ENCODE measurements at places on chromosomes 7 and 10. TPM values are rescaled to one million over a fixed set of nuclear protein-coding genes. Genes with fewer than 3 reads are reported as not detected.

Gene COA1
- total RNA-seq, result 171 TPM

Gene CYP2C19
- total RNA-seq, result not detected

Gene SCART1
- 0.49 TPM for total RNA-seq

Gene EMX2
- total RNA-seq, result 22.7 TPM

Gene MYH16
- total RNA-seq, result not detected

Gene TYW1
- total RNA-seq, result 23.1 TPM

Gene ARL4A
- 43.5 TPM for total RNA-seq

Gene PPP1R9A
- 40.7 TPM for total RNA-seq

Gene ZNF746
- total RNA-seq, result 11.0 TPM

Gene MCM10
- 44.5 TPM for total RNA-seq

Gene RARRES2
- total RNA-seq, result 0.19 TPM

Gene ARMH3
- total RNA-seq, result 11.8 TPM

Gene TMEM184A
- 0.22 TPM for total RNA-seq

Gene PAX4
- total RNA-seq, result not detected

Gene FAM241B
- total RNA-seq, result 2.6 TPM

Gene C10orf143
- total RNA-seq, result 1.6 TPM

Gene GBX1
- not detected for total RNA-seq

Gene IGF2BP3
- total RNA-seq, result 242 TPM

Gene ENO4
- 0.84 TPM for total RNA-seq

Gene HMX2
- total RNA-seq, result 0.21 TPM

Gene SLC29A4
- 7.3 TPM for total RNA-seq

Gene CTAGE6
- total RNA-seq, result 0.07 TPM

Gene PDK4
- not detected for total RNA-seq

Gene CDC14C
- total RNA-seq, result 0.54 TPM

Gene THSD7A
- total RNA-seq, result 0.22 TPM

Gene TMEM120A
- total RNA-seq, result 9.4 TPM

Gene METTL2B
- 50.1 TPM for total RNA-seq
